Activated T-cell treated with anti-CD3 and anti-CD28 coated beads, Interleukin-2, amount 50 U/mL, for 24 hours (primary cell): ENCODE measurements at places on chromosomes 1 and 21.

DNA sequence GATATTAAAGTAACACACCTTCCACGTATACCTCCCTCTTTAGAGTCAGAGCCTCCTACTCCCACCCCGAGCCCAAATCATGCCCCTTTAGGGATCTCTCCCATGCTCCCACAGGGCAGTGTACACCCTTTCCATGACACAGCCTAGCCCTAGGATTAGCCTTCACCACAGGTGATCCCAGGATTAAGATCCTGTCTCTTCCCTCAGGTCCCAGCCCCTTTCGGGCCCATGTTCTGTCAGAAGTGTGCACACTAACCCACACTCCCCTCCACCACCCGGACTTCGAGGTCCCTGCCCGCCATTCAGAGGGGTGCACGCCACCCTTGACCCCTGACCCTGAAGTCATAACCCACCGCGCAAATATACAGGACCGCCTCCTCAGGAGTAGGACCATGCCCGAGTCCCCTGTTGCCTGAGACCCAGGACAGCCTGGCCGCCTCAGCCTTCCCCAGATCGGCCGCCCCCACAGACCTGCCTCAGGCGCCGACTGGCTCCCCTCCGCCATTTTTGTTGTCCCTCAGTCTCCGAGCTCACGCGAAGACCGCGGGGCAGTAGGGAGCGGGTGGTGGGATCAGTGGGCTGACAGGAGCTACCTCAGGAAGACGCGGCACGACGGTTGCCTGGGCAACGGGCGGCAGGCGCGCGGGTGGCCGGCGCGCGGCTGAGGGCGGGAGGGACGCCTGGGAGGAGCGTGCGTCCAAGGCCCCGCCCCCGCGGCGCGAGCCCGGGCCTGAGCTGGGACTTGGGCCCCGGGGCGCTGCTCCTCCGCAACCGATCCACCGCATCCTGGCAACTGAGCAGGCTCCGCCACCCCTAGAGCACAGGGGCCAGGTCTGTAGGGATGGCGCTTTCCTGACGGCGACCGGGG, at the start of gene AGBL4:
Gene AGBL4, minus strand, starts transcription at position 663 of the 868 bp plus-strand sequence.
- no peak for DNase-seq

DNA sequence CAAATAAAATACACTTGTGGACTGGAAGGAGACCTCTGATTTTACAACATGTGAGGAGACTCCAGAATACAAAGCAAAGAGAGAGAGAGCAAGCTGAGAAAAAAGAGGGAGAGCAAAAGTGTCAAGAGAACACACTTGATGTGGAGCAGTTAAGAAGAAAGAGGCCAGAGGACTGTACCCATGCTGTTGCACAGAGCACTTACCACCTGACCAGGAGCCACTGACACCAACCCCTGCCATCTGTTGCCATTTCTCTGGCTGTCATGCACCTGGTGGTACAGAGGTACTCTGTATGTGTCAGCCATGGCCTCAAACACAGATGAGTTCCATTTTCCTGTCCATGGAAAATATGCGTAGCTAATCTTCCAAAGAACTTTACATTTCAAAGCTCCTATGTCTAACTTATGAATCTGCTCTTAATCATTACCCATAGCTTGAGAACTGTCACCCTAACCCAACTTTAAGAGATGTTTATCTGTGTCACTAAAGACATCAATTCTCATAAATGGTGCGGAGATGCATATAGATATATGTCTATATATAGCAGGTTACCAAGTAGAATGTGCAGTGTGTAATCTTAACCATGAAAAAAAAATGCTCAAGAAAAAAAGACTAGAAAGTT, 32.8 kb upstream of the ABCD3 start:
- DNase-seq = peak; percentile 40

- no peak for DNase-seq
Observed at GRCh38 chr21:44360159-44360558, 6.7 kb downstream of the TRPM2 start.

- DNase-seq = no peak
Observed at GRCh38 chr21:44648557-44649311, 2.5 kb downstream of the KRTAP10-11 start.

DNA sequence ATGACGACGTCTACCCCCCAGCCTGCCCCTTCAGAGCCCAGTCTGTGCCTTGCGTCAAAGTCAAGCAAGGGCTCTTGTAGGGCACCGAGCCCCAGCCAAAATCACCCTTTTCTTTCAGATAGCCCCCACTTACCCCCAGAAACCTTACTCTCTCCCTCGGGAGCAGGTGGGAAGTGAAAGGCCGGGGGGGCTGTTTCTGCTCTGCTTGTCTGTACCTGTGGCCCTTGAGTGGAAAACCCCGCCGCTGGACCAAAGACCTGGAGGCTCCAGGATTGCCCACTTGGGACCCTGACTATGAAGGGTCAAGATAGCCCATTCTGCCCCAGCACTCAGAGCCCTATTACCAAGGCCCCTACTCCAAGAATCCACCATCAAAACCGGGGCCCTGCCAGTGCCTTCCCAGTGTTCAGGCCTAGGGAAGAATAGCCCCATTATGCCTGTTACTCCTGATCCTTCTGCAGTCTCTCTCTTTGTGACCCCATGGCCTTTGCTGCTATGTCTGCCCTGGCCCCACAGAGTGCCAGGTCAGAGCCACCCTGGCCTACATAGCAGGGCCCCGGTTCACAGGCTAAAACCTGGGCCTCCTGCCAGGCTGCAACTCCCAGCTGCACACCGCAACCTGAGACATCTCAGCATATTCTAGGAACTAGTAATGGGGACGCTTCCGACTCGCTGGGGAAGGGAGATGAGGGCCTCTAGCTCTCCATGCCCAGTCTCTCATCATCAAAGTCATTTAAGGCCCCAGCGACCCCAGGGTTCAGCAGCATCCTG, 22.2 kb upstream of the HPDL start:
- peak; percentile 39 for DNase-seq
